ENCODE measurements at places on chromosomes 2 and 18. TPM values are rescaled to one million over a fixed set of nuclear protein-coding genes. Genes with fewer than 3 reads are reported as not detected.

Gene TNFRSF11A
- under 0.01 TPM for total RNA-seq

Gene LYPD1
- total RNA-seq, result 24.1 TPM

Gene CYP20A1
- 20.2 TPM for total RNA-seq

Gene CDKL4
- total RNA-seq, result 5.7 TPM

Gene LIMS4
- 0.25 TPM for total RNA-seq

Gene POTEC
- not detected for total RNA-seq

Gene TMEM17
- total RNA-seq, result 4.4 TPM

Gene INSIG2
- total RNA-seq, result 21.6 TPM

Gene UGT1A4
- not detected for total RNA-seq

Gene FIGN
- 3.7 TPM for total RNA-seq

Gene GMCL1
- 15.0 TPM for total RNA-seq

Gene DQX1
- 0.98 TPM for total RNA-seq

Gene FOXI3
- total RNA-seq, result 0.25 TPM

Gene ATP6V1B1
- not detected for total RNA-seq

Gene CHRNG
- not detected for total RNA-seq

Gene SCYGR4
- not detected for total RNA-seq

Gene KYNU
- under 0.01 TPM for total RNA-seq

Gene KDM3A
- total RNA-seq, result 46.5 TPM

Gene TTN
- 1.2 TPM for total RNA-seq

Gene ACOXL
- total RNA-seq, result not detected

Gene CFC1
- 0.49 TPM for total RNA-seq

Gene LYPD6
- total RNA-seq, result 8.1 TPM

Gene TUBB8B
- not detected for total RNA-seq

Gene REEP1
- 125 TPM for total RNA-seq

Gene MFSD2B
- total RNA-seq, result 0.98 TPM

Gene CDH2
- total RNA-seq, result 150 TPM

Gene RESP18
- total RNA-seq, result 1.2 TPM

Gene ALK
- 0.98 TPM for total RNA-seq

Gene KCNF1
- 17.2 TPM for total RNA-seq

Gene CYTIP
- total RNA-seq, result 2.0 TPM

Gene PARD3B
- 3.4 TPM for total RNA-seq

Gene CFAP221
- 6.4 TPM for total RNA-seq

Gene QPCT
- total RNA-seq, result 9.6 TPM

Gene CHST10
- 75.5 TPM for total RNA-seq

Gene LCLAT1
- total RNA-seq, result 19.4 TPM

Gene PIEZO2
- 3.9 TPM for total RNA-seq

Gene CCDC68
- total RNA-seq, result 1.2 TPM

All from temporal lobe (tissue), 4 donors.